KBM-7 (cell line): ENCODE measurements at places on chromosomes 11 and 22.

DNA sequence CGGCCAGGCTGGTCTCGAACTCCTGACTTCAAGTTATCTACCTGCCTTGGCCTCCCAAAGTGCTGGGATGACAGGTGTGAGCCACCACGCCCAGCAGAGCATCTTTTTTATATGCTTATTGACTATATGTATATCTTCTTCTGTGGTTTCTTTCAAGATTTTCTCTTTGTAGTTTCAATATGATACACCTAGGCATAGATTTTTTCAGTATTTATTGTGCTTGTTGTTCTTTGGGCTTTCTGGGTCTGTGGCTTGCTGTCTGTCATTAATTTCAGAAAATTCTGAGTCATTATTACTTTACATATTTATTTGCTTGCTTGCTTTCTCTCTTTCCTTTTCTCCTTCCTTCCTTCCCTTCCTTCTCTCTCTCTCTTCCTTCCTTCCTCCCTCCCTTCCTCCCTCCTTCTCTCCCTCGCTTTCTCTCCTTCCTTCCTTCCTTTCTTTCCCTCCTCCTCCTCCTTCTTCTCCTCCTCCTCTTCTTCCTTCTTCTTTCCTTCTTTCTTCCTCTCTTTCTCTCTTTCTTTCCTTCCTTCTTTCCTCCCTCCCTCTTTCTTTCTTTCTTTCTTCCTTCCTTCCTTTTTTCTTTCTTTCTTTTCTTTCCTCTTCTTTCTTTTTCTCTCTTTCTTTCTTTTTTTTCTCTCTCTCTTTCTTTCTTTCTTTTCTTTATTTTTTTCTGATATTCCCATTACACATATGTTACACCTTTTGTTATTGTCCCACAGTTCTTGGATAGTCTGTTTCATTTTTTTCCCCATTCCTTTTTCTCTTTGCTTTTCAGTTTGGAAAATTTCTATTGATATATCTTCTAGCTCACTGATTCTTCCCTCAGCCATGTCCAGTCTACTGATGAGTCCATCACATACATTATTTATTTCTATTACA, 10.9 kb upstream of the DCHS1 start:
- DNase-seq: no peak

GRCh38 chr11:27317751-27318150, 45.3 kb downstream of the CCDC34 start:
- no peak for DNase-seq

GRCh38 chr22:33666961-33667619, 253.2 kb downstream of the LARGE1 start:
- no peak for DNase-seq

DNA sequence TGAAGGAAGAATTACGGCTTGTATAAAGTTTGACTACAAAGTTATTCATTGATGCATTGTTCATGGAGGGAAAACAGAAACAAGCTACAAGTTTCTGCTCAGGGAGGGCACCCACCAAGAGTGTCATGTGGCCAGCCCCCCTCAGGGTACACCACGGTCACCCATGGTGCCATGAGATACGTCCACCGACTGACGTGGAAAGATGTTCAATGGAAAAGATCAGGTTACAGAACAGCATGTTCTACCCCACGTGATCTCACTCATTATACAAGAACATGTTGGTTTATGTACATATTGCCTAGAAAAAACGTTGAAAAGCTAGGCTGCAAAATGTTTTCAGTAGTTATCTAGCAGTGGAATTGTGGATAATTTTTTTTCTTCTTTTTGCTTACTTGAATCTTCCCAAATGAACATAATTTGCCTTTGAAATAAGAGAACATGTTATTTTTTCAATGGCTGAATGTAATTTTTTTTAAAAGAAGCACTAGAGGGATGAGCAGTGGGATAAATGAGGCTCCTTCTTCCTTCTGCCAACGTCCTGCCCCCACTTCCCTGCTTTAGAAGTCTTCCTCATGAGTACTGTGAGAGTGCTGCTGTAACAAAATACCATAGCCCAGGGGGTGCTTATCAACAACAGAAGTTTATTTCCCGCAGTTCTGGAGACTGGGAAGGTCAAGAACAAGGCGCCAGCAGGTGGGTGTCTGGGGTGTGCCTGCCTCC, 22.5 kb downstream of the RCN1 start:
- DNase-seq: no peak

DNA sequence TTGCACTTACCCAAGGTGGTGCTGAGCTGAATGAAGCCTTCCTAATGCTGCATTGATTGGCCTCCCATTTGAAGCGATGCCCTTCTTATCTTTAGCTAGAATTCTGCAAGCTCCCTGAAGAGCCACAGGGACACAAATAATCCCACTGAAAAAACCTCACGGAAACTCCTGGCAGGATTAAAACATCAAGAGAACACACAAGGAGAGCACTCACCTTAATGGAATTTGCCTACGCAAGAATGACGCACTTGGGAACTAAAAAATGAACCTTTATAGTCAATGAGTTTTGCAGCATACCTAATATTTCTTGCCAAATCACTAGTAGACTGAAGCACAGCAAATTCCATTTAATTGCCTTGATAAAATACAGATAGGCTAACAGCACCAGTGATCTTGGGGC, 232.8 kb upstream of the UBASH3B start:
- no peak for DNase-seq

DNA sequence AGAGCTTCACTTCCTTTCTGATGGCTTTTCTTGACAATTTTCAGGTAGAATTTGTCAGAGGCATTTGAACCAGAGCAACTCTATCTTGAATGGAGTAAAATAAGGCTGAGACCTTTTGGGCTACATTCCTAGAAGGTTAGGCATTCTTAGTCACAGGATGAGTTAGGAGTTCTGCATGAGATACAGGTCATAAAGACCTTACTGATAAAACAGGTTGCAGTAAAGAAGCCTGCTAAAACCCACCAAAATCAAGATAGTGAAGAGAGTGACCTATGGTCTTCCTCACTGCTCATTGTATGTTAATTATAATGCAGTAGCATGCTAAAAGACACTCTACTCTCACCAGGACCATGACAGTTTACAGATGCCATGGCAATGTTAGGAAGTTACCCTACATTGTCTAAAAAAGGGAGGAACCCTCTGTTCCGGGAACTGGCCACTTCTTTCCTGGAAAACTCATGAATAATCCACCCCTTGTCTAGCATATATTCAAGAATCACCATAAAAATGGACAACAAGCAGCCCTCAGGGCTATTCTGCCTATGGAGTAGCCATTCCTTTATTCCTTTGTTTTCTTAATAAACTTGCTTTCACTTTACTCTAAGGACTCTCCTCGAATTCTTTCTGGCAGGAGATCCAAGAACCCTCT, 1519.7 kb upstream of the TENM4 start:
- DNase-seq: no peak

GRCh38 chr11:45477588-45477987, 187.8 kb downstream of the CHST1 start:
- DNase-seq: no peak

DNA sequence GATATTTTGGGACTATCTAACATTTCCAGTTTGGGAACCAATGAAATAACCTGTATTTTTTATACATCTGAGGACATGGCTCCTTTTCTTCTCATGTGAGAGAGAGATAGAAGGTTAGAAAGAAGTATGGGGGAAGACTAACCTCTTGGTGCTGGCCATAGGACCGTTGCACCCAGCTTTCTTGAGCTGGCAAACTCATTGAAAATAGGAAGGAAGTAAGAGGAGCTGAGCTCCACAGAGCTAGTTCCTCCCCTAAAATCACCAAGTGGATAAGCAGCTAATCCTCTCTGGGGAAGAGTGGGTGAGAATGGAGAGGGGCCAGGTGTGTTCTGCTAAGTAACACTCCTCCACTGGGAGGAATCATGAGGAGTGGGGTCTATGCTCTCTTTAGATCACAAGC, 387.4 kb upstream of the CADM1 start:
- DNase-seq: no peak

DNA sequence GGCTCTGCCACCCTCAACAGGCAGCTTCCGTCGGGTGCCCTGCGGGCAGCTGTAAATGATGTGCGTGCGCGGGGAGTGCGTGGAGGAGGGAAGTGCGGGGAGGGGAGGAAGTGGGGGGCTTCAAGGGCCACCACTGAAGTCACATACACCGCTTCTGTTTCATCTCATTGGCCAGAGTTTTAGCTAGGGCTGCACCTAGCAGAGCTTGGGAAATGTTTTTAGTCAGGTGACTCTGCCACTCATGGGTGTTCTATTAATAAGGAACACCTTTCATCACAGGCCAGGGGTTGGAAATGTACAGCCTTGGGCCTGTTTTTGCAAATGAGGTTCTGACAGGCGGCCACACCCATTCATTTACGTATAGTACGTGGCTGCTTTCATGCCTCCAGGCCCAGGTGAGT, 14.6 kb downstream of the FAM118A start:
- no peak for DNase-seq

- no peak for DNase-seq
These were observed 378.1 kb downstream of the LARGE1 start for GRCh38 chr22:33542153-33542552.

- DNase-seq: peak; percentile 22
These were observed 37.8 kb downstream of the PAMR1 start for GRCh38 chr11:35487532-35488078.

- DNase-seq: peak; percentile 15
These were observed 27.5 kb upstream of the CRYBB3 start for GRCh38 chr22:25172153-25172552.

- DNase-seq: no peak
These were observed 92.8 kb downstream of the TEAD1 start for GRCh38 chr11:12767027-12767426.

GRCh38 chr11:2310786-2311352, 9.1 kb downstream of the TSPAN32 start:
- no peak for DNase-seq

GRCh38 chr11:37496201-37496600, 898.2 kb upstream of the RAG2 start:
- DNase-seq: no peak

GRCh38 chr11:1881442-1882264, 10.0 kb downstream of the PRR33 start:
- DNase-seq: no peak

DNA sequence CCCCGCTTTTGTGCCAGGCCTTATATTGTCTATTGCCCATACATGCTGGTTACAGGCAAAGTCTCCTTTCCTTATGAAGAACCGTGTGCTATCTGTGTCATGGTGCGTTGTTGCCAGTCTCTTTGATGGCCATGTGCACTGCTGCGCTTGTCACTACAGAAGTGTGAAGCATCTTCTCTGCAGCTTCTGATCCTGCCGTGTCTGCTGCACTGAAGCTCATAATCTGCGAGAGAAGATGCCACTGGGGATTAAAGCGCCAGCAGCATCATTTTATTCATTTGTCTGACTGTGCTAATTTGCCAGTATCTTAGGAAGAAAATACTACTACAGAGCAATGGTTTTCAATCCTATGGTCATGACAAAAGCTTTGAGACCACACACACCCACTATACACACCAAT, 330.1 kb downstream of the FAT3 start:
- no peak for DNase-seq

DNA sequence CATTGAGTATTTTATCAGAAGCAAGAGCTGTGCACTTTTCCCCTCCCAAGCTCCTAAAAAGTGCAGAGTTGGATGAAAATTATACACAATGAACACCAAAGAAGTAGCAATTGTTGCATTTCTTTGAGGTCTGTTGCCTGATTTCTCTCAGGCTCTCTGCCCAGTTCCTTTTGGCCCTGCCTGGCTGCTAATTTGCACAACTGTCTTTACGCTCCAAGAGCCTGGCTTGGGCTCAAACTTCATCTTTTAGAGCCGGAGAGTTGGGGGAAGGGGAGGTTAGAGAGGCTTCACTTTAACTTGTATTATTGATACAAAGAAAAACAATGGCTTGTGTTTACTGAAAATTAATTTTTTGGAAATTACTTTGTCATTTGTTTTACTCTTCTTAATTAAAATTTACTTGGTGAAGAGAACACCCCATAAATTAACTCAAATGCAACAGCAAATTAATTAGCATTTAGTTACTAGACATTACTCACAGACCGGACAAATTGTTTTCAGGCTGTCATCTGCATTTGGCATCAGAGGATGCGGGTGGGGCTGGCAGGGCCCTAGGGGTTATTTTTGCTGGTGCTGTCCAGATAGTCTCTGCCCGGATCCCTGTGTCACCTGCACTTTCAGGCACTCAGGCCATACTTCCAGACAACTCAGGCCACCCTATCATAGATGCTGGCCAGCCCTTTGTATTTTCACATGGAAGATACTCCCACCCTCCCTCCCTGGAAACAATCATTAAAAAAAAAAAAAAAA, 407.3 kb downstream of the NXPE2 start:
- no peak for DNase-seq

DNA sequence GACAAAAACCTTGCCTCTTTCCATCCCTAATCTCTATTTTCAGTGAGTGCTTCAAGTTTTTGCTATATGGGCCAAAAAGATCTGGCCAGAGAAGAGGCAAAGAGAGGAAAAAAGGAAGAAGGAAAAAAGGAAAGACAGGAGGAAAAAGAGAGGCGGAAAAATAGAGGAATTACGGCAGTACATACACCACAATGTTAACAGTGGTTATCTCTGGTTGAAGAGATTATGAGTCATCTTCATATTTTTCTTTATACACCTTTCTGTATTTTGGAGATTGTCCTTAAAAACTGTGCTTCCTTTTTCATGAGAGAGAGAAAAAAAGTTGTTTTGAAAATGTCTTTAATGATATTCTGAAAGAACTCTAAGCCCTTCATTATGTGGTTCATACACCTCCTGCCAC, 133.7 kb downstream of the SBF2 start:
- no peak for DNase-seq

DNA sequence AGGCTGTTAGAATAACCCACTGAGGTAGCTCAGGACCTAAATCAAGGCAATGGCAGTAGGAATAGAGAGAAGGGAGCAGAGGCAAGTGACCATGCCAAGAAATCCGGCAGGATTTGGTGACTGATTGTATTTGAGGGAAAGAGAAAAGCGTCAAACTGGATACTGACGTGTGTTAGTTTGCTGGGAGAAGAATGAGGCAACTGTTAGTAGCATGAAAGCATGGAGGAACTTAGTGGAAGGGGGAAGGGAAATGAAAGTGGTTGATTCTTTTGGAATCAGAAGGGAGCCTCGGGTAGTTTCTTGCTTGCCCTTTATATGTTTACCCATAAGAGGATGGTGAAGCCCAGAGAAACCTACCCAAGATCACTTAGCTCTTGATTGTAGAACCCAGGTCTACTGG, 8.3 kb downstream of the PPFIBP2 start:
- DNase-seq: no peak

DNA sequence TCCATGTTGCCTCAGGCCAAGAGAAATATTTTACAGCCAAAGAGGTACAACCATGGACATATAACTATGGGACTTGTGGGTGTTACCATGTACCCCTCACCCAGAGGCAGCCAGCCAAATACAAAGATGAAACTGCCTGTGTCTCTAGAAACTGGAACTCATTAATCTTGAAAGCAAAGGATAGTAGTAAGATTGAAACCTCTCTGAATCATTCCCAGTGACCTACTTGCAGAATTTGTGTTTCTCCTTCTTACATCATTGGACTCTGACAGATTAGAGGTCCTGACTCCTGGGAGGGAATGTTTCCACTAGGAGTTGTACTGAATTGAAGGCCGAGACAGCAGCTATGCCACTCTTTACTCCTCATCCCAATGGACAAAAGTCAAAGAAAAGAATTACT, 257.4 kb upstream of the UBASH3B start:
- DNase-seq: no peak
